ENCODE measurements at places on chromosomes 16 and 17.

DNA sequence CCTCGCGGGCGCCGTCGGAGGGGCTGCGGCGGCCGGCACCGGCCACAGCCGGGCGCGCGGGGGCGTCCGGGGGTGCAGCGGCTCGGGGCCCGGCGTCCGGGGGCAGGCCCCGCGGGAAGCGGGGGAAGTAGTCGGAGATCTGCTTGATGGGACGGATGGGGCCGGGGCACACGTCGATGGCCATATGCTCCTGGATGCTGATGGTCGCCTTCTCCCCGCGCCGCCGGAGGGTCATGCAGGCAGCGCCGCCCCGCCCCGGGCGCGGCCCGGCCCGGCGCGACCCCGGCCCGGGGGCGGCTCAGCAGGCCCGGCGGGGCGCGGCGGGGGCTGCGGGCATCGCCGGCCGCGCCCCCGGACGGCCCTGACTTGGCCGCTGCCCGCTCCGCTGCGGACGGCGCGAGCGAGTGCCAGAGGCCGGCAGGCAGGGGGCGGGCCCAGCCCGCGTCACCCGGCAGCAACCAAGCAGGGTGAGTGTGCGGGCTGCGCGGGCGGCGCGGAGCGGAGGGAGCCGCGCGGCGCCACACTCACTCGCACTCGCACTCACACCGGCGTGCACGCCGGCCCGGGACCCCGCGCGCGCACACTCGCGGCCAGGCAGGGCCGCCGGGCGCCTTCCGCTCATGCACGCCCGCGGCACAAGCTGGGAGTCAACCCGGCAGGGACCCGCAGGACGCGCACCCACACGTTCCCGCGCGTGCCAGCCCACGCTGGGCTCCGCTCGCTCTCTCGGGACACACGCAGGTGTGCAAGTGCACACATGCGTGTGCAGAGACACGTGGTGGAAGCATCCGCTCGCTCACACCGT lies at the start of gene DOC2B:
TSS of gene DOC2B (minus strand) at position 406 of the 805 bp plus-strand sequence. CDS start at position 235, 171 bp downstream.
- no peak for DNase-seq

DNA sequence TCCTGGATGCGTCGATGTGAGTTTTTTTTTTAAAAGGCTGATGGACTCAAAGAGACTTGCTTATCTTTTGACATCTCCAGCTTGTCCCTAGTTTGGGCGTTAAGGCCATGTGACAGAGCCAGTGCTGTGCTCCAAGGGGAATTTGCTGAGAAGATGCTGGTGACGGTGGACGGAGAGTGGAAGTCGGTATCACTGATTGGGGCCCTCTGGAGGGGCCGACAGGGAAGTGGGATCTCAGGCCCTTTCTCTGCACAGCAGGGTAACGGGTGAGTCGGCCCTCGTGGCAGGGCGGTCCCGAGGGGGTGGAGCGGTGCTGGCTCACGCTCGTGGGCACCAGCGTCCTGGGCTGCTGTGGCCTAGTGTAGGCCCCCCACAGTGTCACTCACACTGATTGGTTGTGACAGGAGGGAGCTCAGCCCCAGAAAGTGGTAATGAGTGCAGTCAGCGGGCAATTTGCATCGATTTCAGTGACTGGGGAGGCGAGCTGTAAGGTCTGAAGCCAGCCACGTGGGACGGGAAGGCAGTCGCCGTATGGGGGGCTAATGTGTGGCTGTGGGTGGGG lies 91.3 kb downstream of the TBC1D16 start:
- DNase-seq, result no peak

DNA sequence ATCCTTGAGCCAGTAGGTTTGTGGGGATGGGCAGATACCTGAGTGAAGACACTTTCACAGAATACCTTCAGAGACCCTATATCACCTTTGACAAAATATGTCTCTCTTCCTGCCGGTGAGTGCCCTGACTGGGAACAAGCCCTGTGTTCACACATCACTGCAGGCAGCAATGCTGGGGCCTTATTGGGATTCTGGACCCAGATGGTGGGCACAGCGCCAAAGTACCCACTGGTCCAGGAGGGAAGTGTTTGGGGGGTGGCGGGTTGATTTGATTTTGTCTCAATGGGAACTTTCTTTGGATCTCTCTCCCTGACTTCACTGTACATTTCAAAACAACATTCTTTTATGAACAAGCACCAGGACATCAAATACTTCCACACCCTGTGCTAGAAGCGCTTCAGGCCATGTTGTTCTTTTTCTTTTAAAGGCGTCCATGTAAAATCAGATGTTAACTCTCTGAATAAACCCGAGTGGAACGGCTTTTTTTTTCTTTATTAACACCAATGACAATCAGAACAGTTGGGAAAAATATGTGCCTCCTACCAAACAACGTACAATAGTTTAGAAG lies 62.4 kb upstream of the AKTIP start:
- no peak for DNase-seq

- no peak for DNase-seq
Measured at GRCh38 chr17:35460354-35460851, 11.8 kb upstream of the SLFN13 start.

GRCh38 chr17:14015271-14015670 lies 54.0 kb upstream of the COX10 start:
- no peak for DNase-seq

DNA sequence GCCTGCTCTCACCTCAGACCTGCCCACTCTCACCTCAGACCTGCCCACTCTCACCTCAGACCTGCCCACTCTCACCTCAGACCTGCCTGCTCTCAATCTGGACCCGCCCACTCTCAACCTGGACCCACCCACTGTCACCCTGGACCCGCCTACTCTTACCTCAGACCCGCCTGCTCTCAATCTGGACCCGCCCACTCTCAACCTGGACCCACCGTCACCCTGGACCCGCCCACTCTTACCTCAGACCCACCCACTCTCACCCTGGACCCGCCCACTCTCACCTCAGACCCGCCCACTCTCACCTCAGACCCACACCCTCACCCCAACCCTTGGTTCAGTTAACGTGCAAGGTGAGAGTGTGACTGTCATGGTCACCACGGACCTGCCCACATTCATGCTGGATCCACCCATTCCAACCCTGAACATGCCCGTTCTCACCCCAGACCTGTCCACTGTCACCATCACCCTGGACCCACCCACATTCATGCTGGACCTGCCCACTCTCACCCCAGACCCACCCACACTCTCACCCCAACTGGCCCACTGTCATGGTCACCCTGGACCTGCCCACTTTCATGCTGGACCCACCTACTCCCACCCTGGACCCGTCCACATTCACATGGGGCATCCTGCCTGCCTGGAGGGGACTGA lies 31.2 kb upstream of the ENPP7 start:
- no peak for DNase-seq

DNA sequence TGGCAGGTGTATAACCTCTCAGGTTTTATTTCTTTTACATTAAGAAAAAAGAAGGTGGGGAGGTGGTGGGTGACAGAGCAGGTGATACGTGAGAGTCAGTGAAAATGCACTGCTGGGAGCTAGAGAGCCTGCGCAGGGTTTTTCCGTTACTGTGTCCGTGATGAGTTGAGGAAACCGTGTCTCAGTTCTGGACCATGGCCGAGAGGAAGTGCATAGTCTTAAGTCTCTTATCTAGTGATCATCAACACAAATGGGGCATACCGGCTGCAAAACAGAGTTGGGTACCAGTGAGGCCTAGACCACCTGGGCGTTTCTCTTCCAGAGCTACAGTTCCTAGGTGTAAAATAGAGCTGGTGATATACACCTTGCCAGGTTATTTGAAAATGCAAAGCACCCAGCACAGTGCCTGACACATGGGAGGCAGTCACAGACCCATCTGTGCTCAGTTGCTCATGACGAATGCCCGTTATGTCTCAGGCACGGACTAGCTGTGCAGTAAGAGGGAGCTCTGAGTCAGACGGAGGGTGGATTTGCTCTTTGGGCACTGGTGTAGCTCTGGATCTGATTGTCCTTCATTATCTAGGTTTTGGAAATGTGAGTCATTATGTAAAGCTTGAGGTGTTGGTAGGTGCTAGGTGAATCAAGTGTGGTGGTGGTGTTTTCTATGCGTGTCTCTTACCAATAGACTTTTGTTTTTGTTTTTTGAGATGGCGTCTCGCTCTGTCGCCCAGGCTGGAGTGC lies 60.9 kb downstream of the RPTOR start:
- no peak for DNase-seq

- no peak for DNase-seq
Measured at GRCh38 chr17:6930749-6931148, 65.1 kb upstream of the ALOX12 start.

DNA sequence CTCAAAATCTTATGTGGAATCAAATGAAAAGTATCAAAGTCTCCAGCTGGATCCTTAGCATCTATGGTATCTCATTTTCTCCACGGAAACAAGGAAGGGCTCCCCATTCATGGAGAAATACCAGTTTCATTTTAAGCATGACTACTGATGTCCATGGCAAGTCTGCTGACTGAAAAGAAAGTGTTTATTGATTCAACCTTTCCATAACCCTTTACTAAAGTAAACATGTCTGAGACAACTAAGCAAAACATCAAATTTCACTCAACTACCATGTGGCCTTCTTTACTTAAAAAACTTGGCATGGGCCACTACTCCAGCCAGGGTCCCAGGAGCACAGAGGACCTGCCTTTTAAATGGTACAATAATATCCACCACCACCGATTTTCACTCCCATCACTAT lies 928.0 kb upstream of the SOX9 start:
- DNase-seq, result no peak

- no peak for DNase-seq
Measured at GRCh38 chr16:63230421-63231040, 1194.3 kb upstream of the CDH8 start.

- no peak for DNase-seq
Measured at GRCh38 chr16:70703041-70703834, 17.4 kb upstream of the MTSS2 start.

GRCh38 chr16:56332464-56333079 lies 92.8 kb downstream of the AMFR start:
- DNase-seq, result peak; percentile 2

GRCh38 chr16:21989751-21990150 lies 11.2 kb downstream of the PDZD9 start:
- DNase-seq, result no peak

DNA sequence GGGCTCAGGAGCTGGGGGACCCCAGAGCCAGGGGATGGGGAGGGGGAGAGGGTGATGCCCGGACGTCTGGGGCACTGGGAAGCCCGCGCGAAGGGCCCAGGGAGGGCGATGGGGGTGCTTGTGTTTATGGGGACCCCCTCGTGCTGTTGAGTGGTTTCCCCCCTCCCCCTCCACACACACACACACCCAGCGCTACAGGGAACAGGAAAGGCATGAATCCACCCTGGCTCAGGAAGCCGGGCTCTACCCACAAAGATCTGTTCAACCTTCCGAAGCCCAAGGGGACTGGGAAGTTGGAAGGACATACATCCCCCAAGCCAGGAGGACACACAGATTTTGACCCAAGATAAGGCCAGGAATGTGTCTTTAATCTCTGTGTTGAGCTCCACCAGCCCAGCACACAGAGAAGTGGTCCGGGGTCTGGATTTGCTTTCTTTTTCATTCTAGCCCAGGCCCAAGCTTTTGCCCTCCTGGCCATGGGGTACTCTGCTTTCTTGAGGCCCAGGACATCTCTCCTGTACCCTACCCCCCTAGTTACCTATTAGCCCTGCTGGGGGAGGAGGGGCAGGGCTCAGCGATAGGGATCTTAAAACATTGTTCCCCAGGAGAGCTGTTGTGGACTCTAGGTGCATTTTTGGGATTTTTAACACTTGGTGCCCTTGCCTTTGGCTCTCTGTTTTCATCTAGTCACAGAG lies 1.2 kb downstream of the UBALD2 start:
- DNase-seq, result no peak

- DNase-seq, result peak; percentile 49
Measured at GRCh38 chr17:10729334-10730193, at the start of gene TMEM220. Gene TMEM220 (minus strand): TSS chr17:10730023. CDS start chr17:10729851, 172 bp downstream.

GRCh38 chr16:63928421-63928820 lies 1193.4 kb downstream of the CDH11 start:
- no peak for DNase-seq

- DNase-seq, result no peak
Measured at GRCh38 chr17:18016426-18016825, 22.5 kb downstream of the ATPAF2 start.

DNA sequence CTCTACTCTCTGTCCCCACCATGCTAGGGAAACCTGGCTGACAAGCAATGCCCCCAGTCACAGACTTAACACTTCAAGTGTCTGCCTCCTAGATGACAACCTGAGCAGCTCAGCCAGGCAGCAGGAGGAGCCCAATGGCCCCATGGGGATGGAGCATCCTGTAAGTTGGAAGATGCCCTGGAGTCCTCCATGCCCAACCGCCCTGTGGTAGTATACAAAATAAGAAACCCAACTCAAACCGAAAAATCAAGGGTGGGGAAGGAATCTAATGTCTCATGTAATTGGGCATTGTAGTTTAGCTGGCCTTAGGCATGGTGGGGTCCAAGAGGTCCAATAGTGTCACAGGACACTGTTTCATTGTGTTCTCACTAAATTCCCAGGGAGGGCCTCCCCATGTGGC lies 104.0 kb downstream of the AIPL1 start:
- DNase-seq, result no peak

DNA sequence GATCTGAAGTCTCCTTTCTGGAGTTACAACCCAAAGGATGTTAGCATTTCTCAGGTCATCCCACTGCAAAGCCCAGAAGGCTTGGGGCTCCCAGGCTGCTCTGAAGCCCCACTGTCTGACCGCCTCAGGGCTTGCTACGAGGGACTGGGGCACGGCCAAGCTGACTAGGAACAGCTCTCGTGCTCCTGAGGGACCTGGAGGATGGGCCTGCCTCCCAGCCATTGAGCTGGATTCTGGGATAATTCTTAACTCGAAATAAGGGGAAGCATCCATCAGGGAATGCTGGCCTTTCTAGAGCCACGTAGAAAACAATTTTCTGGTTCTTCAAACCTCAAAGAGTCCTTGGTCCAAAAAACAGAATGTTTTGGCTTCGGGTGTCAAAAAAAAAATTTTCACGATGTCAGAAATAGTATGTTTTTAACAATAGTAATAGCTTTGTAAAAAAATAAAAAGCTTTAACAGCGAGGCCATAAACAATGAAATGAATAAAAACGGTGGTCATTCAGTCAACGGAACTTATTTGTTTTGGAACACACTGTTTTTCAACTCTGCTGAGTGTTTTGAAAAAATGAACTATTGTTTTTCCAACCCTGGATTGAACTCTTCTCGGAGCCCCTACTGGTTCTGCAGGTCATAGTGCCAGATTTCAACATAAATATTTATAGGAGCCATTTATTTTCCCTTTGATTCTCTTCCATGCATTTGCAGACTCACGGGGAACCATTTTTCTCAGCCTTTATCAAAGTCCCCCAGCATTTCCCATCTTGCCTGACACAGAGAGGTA lies 16.4 kb upstream of the HERPUD1 start:
- no peak for DNase-seq

GRCh38 chr16:48384520-48385252 lies 527 bp downstream of the SIAH1 start:
- DNase-seq, result no peak

DNA sequence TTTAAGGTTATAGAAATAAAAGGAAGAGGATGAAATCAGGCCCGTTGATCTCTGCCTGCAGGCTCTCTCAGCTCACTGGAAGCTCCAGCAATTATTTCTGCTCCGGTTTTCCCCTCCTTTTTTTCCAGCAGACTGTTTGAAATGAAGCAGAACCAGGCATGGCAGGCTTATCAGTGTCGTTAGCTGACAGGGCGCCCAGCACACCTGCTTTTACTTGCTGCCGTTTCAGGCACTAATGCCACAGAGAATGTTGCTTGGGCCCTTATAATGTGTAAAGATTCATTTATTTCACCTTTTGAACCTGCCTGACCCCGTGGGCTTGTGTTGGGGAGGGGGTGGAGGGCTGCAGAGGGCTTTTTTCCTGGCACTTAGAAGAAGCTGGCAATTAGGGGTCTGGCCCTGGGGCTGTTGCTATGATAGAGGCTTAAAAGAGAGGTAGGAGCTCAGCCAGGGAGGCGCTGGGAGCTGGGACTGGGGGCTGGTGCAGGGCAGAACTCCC lies 108.1 kb downstream of the IRX3 start:
- no peak for DNase-seq

Data from SW 1271 (cell line).